Pancreas (tissue), 10 donors: ENCODE measurements at places on chromosomes 4 and X. TPM values are rescaled to one million over a fixed set of nuclear protein-coding genes. Genes with fewer than 3 reads are reported as not detected.

RHOXF2 gene
- polyA plus RNA-seq, result not detected

USP17L24 gene
- polyA plus RNA-seq, result not detected

SLC9B2 gene
- polyA plus RNA-seq, result 2.1 TPM

NPFFR2 gene
- polyA plus RNA-seq, result not detected

SPANXD gene
- polyA plus RNA-seq, result not detected

RBMXL3 gene
- not detected for polyA plus RNA-seq

VSIG4 gene
- polyA plus RNA-seq, result 4.2 TPM

UGT2A2 gene
- not detected for polyA plus RNA-seq

GALNTL6 gene
- polyA plus RNA-seq, result 0.23 TPM

HSD17B13 gene
- polyA plus RNA-seq, result 0.75 TPM

MAGED4B gene
- 53.5 TPM for polyA plus RNA-seq

SH3RF1 gene
- polyA plus RNA-seq, result 5.6 TPM

DNAJB14 gene
- polyA plus RNA-seq, result 3.6 TPM

RHOXF1 gene
- 1.0 TPM for polyA plus RNA-seq

AIFM1 gene
- polyA plus RNA-seq, result 12.5 TPM

KLB gene
- polyA plus RNA-seq, result 1.1 TPM

FHDC1 gene
- 0.68 TPM for polyA plus RNA-seq

SPON2 gene
- 10.1 TPM for polyA plus RNA-seq

ANKRD17 gene
- polyA plus RNA-seq, result 7.7 TPM

CEP135 gene
- polyA plus RNA-seq, result 1.3 TPM

AGA gene
- 16.7 TPM for polyA plus RNA-seq

BMP2K gene
- polyA plus RNA-seq, result 4.8 TPM

ARAF gene
- 78.7 TPM for polyA plus RNA-seq

HPSE gene
- 1.5 TPM for polyA plus RNA-seq

BEND2 gene
- polyA plus RNA-seq, result not detected

PORCN gene
- polyA plus RNA-seq, result 7.5 TPM

FAM9B gene
- not detected for polyA plus RNA-seq

ANXA10 gene
- 3.5 TPM for polyA plus RNA-seq

AFP gene
- polyA plus RNA-seq, result not detected

SPANXA2 gene
- polyA plus RNA-seq, result not detected

S100P gene
- 0.42 TPM for polyA plus RNA-seq

MFSD8 gene
- 13.5 TPM for polyA plus RNA-seq

CXCL11 gene
- 0.72 TPM for polyA plus RNA-seq

WWC2 gene
- polyA plus RNA-seq, result 4.4 TPM

MGARP gene
- polyA plus RNA-seq, result 0.49 TPM

OTUD4 gene
- 6.9 TPM for polyA plus RNA-seq

GPR143 gene
- 1.9 TPM for polyA plus RNA-seq

RAB41 gene
- polyA plus RNA-seq, result not detected

GPR78 gene
- polyA plus RNA-seq, result 0.04 TPM

GABRQ gene
- not detected for polyA plus RNA-seq

ERAS gene
- polyA plus RNA-seq, result 0.11 TPM

DCAF8L2 gene
- not detected for polyA plus RNA-seq

CLIC2 gene
- polyA plus RNA-seq, result 2.2 TPM

LANCL3 gene
- not detected for polyA plus RNA-seq
